Adrenal gland (tissue), 19 donors: ENCODE measurements at places on chromosomes 3 and 15.

GRCh38 chr3:145251311-145251710 lies 909.7 kb downstream of the PLOD2 start:
- no peak for DNase-seq

DNA sequence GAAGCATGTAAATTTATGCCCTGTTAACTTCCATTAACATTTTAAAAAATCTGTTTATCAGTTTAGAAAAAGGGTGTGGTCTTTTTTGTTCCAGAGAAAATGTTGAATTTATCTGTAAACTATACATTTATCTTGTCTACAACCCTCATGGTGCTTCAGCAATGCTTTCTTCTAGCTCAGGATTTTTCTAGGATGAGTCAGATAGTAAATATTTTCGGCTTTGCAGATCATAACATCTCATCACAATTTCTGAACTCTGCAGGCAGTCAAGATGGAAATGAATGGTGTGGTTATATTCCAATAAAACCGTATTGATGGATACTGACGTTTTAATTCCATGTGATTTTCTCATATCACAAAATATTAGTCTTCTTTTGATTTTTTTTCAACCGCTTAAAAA lies 70.5 kb upstream of the FOXB1 start:
- DNase-seq = no peak

- no peak for DNase-seq
Measured at GRCh38 chr3:155449613-155450267, 156.3 kb upstream of the STRIT1 start.

- no peak for DNase-seq
Measured at GRCh38 chr15:72173864-72174550, 23.6 kb downstream of the GRAMD2A start.

- DNase-seq = no peak
Measured at GRCh38 chr3:178504128-178504527, 32.1 kb upstream of the KCNMB2 start.

GRCh38 chr15:87981969-87982368 lies 274.6 kb downstream of the NTRK3 start:
- no peak for DNase-seq

DNA sequence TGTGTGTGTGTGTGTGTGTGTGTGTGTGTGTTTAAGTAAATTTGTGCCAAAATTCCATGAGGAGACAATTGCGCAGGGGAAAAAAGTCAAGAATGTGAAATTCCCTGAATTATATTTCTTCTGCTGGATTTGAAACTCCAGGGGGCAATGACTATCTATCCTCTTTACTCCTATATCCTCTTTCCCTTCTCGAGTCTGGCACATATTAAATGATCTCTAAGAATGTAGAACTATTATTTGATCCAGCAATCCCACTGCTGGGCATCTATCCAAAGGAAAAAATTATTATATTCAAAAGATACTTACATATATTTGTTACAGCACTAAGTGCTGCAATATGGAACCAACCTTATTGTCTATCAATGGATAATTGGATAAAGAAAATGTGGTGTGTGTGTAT lies 350.1 kb upstream of the ADAMTS9 start:
- DNase-seq = no peak

GRCh38 chr15:94193906-94194305 lies 37.5 kb upstream of the MCTP2 start:
- no peak for DNase-seq

GRCh38 chr3:101970905-101971304 lies 121.6 kb downstream of the NFKBIZ start:
- DNase-seq = no peak

DNA sequence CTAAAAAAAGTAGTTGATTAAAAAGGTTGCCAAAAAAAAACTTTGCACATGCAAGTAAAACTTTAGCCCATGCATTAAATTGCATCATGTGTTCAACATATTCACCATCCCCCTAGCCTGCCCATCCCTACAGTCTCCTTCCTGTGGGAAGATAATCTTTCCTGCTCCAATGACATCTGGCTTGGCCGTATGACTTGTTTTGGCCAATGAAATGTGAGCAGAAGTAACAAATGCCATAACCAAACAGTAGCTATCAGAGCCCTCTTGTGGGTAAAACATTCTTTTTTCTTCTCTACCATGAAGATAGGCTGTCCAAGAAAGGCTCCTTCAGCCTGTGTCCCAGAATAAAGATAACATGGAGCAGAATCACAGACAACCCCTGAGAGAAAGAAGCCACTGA lies 15.3 kb downstream of the ERC2 start:
- DNase-seq = no peak
